Stimulated activated CD8-positive, alpha-beta memory T cell treated with anti-CD3 and anti-CD28 coated beads, Interleukin-15, amount 100 ng/mL, for 1 hour (primary cell): ENCODE measurements at places on chromosomes 2 and 18.

GRCh38 chr2:173763641-173764040, 201.5 kb downstream of the SP3 start:
- DNase-seq, result no peak

DNA sequence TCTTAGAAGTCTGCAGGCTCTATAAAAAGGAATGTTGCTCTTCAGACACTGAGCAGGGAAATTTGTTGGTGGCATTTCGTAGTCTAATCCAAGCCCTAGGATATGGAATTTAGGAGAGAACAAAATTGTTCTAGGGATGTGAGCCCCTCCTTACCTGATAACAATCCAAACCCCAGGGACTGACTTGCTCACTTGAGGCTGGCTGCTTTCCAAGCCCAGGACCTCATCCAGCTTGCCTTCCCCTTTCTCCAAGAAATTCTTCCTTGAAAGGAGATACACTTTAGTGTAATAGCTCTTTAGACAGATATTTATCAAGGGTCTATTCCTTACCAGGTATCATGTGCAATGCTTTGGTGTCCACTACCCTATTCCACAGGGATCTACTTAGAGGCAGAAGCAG, 279.8 kb downstream of the C1D start:
- DNase-seq, result no peak

GRCh38 chr2:41579806-41580205, 468.0 kb upstream of the PKDCC start:
- no peak for DNase-seq

DNA sequence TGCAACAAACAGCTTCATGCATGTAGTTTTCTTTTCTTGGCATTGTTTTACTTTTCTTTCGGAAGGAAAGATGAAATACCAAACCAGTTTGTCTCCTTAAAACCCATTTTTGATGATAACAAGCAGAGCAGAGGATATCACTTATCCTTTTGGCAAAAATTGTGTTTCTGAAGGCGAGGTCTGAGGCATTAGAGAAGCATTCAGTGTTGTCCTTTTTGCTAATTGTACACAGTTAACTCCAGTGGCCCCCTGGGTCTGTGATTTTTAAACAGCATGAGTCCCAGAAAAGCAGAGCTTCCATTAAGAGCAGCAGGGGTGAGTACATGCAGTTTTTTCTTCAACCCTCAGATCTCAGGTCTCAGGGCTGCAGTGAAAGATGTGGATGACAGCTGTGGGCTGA, 41.3 kb downstream of the TTC39C start:
- no peak for DNase-seq

DNA sequence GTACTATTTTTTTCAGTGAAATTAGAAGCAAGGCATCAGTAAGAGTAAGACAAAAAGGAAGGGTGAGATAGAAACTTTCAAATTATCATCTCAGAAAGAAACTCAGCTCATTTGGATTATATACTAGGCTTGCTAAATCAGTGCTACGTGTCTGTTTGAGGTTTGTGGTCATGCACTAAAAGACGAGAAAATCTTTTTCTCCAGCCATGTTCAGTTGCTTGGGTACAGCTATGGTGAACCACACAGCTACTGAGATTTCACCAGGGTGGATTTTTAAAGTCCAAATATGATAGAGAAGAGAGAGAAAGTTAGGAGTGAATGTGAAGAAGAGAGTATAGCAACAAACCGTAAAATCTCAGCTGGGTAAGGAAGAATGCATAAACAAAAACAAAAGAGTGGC, 161.6 kb downstream of the PTH2R start:
- DNase-seq, result no peak

- no peak for DNase-seq
Measured at GRCh38 chr2:53516650-53517049, 251.0 kb upstream of the CHAC2 start.
